ENCODE measurements at places on chromosomes 7 and 10.

GRCh38 chr10:34107626-34108516 is 707.2 kb downstream of the PARD3 start:
- DNase-seq = no peak

GRCh38 chr7:137774793-137775201 is 72.0 kb downstream of the DGKI start:
- peak; percentile 30 for DNase-seq

- no peak for DNase-seq
Observed at GRCh38 chr10:10826125-10826524, 191.5 kb upstream of the CELF2 start.

- no peak for DNase-seq
Observed at GRCh38 chr10:92657024-92657423, 32.7 kb upstream of the HHEX start.

- no peak for DNase-seq
Observed at GRCh38 chr7:117041007-117041406, 87.7 kb downstream of the ST7 start.

DNA sequence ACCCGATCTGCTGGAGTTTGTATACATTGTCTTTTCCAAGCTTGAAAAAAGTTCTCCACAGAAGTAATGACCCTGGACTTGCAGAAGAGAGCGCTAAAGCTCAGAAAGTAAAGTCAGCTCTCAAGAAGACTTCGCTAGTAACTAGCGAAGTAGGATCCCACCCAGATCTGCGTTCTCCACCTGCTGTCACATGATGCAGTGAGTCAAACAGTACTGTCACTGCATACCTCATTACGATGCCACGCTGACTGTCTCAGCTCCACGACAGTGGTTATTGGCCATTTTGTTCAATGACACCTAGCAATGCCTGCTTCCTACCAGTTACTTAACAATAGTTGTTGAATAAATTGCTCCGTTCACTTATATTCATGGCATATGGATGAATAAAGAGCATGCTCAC is 29.7 kb upstream of the SEC61G start:
- DNase-seq = peak; percentile 87

DNA sequence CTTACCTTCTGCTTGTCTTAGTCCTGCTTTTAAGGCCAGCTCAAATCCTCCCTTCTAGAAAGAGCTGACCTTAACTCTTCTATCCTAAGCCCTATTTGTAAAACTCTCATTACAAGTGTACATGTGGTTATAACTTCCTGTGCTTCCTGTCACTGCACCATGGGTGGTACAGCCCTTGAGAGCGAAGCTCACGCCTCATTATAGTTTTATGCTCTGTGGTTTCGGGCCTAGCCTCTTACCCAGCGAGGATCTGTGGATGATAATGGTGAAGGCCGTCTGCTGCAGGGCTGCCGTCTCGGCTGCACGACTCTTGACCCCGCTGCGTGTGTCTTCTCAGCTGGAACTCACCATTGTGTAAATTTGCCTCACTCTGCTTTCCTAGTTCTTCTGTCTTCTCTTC is 74.6 kb downstream of the CUL1 start:
- DNase-seq = no peak
